ENCODE measurements at places on chromosomes 13 and 19. TPM values are rescaled to one million over a fixed set of nuclear protein-coding genes. Genes with fewer than 3 reads are reported as not detected.

DNA sequence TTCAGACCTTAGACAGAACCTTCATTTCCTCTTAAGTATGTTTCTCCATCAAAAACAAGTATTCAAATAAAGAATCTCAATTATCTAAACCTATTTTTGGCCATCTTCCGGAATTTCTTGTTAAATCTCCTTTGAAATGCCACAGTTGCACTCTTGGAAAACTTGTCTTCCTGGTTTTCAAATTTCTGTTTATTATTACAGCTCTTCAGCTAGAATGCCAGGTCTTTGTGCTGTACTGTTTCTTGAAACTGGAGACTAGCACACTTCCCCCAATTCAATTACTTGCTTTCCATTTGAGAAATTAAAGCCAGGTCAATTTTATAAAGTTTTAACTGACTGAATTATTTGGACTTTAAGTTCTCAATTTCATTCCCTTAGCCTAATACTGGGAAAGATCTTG lies 10.2 kb downstream of the KCNRG start:
- no peak for DNase-seq

GRCh38 chr13:30615866-30616541 lies 1.7 kb upstream of the USPL1 start:
- DNase-seq = no peak

- DNase-seq = no peak
Observed at GRCh38 chr19:18312092-18312534, 10.8 kb downstream of the LSM4 start.

DNA sequence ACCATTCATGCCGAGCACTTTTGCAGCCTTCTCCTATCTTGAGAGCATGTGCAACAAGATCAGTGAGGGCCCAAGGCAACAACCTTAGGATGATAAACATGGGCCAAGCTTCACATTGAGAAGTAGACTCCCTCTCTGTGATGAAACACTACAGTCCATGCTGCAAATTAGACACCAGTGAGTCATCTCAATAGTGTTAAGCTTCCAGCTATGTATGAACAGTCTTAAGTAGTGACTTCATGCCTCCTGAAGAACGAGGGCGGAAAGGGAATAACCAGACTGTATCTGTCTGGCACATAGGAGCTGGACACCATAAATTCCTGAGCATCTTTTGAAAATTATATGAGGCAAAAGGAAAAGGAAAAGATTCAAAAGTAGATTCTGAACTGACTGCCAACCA lies 309.9 kb upstream of the SLITRK1 start:
- no peak for DNase-seq

DNA sequence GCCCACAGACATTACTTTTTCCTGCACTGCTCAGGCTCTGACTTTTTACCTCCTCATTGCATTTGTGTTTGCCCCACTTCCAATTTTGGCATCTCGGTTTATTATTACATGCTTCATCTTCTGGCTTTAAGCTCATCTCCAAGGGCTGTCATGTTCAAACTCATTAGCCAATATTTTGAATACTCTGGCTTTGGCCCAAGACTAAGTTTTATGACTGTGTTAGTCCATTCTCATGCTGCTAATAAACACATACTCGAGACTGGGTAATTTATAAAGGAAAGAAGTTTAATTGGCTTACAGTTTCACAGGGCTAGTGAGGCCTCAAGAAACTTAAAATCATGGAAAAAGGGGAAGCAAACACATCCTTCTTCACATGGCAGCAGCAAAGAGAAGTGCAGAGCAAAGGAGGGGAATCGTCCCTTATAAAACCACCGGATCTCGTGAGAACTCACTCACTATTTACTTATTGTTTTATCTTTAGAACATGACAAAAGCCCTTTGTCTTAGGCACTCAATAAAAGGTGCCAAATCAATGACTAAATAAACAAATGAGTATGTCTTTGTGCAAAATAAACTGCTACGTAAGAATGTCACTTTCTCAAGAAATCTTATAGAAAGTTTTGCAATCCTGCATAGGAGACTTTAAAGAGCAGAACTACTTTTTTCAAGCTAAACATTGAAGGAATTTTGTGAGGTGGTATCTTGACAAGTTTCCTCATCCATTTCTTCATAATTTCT lies 233.4 kb upstream of the SPRY2 start:
- DNase-seq = no peak

- no peak for DNase-seq
Observed at GRCh38 chr13:85508683-85509329, 290.4 kb downstream of the SLITRK6 start.

Gene FAM124A
- 3.4 TPM for polyA plus RNA-seq
